ENCODE measurements at places on chromosomes 11 and 22.
A peak's percentile ranks its signal among the peaks of the same experiment; 100 is the strongest.

GRCh38 chr11:79092791-79093353 is 348.0 kb downstream of the TENM4 start:
- no peak for DNase-seq

- DNase-seq: no peak
Observed at GRCh38 chr22:29351042-29351441, 35.5 kb upstream of the RASL10A start.

GRCh38 chr11:44785856-44786607 is 59.3 kb downstream of the TSPAN18 start:
- no peak for DNase-seq

DNA sequence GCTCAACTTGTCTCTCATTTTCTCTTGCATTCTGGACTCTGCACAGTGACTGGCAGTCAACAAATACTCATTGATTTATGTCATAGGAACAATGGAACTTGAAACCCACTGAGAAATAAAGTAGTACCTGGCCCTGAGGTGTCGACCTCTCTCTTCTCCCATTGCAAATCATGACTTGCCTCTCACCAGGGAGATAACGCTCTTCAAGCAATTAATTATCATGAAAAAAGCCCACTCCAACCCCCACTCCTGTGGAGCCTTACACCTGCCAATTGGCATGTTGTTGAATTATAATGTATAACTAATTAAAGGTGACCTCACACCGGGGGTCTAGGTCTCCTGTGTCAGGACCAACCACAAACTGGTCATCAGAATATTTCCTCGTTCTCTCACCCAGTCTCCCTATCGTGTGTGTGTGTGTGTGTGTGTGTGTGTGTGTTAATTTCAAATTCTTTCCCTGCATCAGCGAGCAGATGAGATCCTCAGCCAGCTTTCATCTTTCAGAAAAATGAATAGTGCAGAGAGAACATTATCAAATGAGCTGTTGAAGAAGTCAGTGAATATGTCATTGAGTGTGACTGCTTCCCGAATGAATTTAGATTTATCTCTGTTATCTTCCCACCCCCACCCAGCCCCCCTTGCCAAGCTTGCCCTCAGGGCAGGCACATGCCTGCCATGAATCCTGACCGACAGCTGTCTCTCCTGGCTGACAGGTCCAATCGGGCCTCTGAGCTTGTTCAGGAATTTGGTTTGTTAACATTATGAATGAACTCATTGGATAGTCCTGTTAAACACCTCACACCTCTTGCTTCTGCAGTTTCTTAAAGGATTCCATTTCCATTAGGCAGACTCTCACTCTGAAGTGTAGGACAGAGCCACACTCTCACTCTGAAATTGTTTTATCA is 357.4 kb downstream of the INSC start:
- no peak for DNase-seq

DNA sequence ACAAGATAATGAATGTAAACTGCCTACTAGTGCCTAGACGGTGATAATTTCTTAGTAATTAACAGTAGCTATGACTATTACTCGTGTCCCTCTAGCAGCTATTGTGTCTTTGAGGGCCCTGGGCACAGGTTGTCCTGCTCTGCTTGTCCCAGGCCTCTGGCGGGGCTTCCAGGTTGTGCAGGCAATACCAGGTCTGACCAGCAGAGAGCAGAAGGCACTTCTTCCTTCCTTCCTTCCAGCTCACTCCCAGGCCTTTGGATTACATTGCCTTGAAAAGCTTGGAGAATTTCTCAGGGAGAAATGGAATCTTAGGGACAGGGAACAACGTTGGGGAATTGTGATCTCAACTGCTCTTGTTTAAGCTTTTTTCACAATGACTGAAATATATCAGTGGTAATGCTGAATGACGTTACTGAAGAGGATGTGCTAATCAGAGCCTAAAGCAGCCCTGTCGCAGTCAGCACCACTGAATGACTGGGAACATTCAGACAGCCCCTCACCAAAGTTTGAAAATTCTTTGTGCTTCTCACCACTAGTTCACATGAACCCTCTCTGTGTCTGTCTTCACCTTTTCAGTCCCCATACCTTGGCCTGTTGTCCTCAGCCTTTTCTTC is 8.4 kb upstream of the CCKBR start:
- peak; percentile 37 for DNase-seq

DNA sequence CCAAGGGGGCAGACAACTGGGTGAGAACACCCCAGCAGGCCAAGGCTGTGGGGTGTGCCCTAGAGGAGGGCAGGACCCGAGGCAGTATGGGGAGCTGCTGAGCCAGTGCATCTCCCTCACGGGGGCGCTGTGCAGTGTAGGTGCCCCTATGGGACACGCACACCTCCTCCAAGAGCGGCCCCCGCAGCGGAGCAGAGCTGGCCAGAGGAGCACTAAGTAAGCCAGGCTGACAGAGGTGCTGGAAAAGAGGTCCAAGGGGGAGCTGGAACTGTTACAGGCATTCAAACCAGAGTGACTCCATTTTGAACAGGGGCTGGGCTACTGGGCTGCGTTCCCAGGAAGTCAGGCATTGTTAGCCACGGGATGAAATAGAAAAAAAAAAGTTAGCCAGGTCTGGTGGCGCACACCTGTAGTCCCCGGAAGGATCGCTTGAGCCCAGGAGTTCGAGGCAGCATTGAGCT is 41.8 kb downstream of the TST start:
- DNase-seq: no peak

DNA sequence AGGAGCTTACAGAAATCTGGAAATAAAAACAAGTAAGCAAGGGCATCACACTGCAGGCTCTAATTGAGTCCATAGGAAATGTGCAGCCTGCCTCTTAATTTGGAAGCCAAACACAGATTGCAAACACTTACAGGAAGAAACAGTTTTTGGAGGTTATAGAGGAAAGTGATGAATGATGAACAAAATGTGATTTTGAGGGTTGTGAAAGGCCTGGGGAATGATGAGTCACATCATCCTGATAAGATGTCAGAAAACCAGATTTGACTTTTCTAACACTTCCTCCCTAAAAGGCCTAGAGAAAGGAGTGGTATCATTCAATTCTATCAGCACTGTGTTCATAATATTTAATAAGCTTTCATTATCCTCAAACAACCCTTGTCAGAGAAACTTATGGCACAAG is 96.6 kb upstream of the POU2AF2 start:
- no peak for DNase-seq

- DNase-seq: no peak
Observed at GRCh38 chr11:65425105-65425970, 2.7 kb downstream of the NEAT1 start.

GRCh38 chr22:19226428-19226827 is 47.9 kb upstream of the SLC25A1 start:
- no peak for DNase-seq

GRCh38 chr11:65478388-65479183 is 20.3 kb upstream of the MALAT1 start:
- DNase-seq: no peak

DNA sequence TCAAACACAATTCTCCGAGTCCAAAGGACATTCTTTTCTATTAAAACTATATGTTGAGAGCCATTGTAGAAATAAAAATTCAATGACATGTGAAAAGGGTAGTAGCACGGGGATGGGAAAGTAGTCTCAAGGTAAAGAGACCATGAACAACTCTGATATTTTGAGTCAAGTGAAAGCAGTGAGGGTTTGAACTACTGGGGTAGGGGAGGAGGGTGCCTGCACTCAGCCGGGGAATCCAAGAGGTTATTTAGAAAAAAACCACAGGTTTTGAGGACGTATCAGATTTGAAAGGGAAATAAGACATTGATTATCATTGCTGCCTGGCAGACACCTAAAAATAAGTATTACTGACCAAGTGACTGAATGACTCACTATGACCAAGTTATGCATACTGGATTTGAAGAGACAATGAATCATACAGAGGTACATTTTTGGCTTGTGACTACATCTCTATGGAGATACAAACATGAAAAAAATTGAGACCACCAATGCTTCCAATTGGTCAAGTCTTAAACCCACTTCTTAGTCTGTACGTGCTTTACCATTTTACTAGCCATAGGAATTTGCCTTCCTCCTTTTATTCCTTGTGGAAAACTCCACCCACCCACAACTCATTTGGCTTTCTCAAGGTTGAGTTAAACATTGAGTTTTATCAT is 2.2 kb upstream of the OR52H1 start:
- no peak for DNase-seq

GRCh38 chr11:101584655-101585054 is 848 bp upstream of the TRPC6 start:
- no peak for DNase-seq

GRCh38 chr11:124113890-124114289 is 1.4 kb upstream of the VWA5A start:
- DNase-seq: no peak

DNA sequence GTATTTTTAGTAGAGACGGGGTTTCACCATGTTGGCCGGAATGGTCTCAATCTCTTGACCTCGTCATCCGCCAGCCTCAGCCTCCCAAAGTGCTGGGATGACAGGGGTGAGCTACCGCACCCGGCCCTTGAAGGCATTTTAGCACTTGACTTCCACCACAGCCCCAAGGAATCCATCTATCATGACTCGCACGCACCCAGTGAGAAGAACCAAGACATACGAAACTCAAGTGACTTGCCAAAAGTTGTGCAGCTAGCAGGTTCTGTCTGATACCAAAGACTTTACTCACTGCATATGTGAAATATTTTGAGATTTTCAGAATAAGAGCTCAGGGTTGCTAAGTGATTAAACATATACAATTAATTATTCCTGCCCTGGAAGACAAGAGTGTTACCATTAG is 21.0 kb downstream of the FLI1 start:
- DNase-seq: no peak

GRCh38 chr11:126277780-126278179 is 5.1 kb upstream of the TIRAP start:
- DNase-seq: no peak

DNA sequence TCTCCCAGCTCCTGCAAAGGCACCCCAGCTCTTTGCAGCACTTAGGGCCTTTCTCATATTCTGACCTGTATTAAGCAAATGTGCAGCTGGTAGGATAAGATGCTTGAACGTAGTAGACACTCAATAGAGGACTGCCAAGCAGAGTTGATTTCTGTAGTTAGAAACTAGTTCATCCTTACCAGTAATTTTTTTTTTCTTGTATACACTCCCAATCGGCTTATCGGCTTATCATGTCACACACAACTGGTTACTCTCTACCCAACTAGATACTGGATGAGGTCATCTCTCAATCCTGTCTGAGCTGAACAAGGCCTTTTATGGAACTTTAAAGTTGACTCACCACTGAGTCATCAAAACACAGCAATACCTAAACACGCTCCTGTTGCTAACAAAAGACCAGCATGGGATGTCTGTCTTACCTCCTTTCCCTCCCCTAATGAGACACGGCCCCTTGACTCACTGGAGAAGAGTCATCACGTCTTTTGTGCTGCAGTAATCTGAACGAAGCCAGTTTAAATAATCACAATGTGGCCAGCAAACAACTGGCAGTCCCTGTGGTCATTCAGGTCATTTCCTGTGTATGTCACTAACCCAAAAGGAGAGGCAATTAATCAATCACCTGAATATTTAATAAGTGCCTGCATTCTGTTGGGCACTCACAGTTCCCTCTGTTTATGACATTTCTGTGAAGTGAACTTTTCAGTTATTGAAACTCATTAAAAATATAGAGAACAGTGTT is 7.5 kb upstream of the WEE1 start:
- DNase-seq: no peak

DNA sequence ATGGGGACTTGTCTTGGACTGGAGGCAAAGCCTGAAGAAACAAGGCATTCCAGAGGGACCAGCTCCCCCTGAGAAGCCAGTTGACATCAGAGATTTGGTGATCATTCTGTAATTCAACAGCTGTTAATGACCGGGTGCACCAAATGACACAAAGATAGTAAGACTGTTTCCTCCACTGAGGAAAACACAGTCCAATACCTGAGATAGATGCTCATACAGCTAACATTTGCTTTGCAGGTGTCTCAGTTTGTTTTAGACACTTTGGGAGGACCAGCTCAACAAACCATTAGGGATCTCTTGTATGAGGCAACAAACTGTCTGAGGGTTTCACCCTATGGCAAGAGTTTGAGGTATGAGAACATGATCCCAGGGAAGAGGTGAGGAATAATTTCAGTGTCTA is 237.2 kb upstream of the PLET1 start:
- no peak for DNase-seq

GRCh38 chr11:111939836-111940604 is 2.9 kb downstream of the DIXDC1 start:
- no peak for DNase-seq

- no peak for DNase-seq
Observed at GRCh38 chr11:62383822-62384221, 35.0 kb upstream of the SCGB1A1 start.

GRCh38 chr11:45881708-45882368 is 3.6 kb upstream of the MAPK8IP1 start:
- no peak for DNase-seq

DNA sequence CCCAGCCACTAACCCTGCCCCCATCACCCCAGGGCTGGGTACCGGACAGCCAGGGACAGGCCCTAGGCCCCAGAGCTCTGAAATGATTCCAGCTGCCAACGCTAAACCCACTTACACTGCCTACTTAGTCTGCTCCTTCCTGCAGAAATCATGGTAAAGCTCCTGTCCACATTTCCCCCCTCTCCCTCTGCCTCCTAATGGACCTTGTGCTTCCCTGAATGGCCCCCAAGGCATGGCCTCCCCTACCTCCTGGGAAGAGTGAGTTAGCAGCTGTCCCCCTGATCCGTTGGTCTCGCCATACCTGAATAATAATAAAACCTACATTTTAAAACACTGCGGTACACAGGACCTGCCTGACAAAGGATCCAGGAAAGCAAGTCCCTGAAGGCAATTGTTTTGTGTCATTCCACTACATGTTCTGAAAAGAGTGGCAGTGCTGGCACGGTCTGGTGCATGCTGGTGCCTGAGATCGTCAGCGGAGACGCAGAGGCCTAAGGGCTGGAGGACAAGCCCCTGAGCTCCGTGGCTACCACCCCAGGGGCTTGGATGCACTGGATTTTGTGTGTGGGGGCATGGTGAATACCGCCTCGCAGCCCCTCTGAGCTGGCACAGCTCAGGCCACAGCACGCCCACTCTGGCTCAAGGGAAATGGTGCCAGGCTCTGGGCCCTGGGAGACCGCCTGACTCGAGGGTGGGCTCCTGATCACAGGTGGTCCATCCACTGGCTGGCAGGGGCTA is 186.3 kb downstream of the CTTN start:
- DNase-seq: no peak
